B cell (primary cell): ENCODE measurements at places on chromosomes 5 and 9. TPM values are rescaled to one million over a fixed set of nuclear protein-coding genes. Genes with fewer than 3 reads are reported as not detected.

- DNase-seq = peak; percentile 38
Observed at GRCh38 chr5:173204185-173204979, 30.6 kb downstream of the NKX2-5 start.

- no peak for DNase-seq
Observed at GRCh38 chr9:79766091-79766490, 194.3 kb downstream of the TLE4 start.

GRCh38 chr9:94847486-94847885 lies 121.0 kb downstream of the AOPEP start:
- DNase-seq = no peak

SPATA31D4 gene
- not detected in 2 replicates for total RNA-seq

GRCh38 chr9:110846215-110846614 lies 177.6 kb downstream of the MUSK start:
- DNase-seq = no peak

DNA sequence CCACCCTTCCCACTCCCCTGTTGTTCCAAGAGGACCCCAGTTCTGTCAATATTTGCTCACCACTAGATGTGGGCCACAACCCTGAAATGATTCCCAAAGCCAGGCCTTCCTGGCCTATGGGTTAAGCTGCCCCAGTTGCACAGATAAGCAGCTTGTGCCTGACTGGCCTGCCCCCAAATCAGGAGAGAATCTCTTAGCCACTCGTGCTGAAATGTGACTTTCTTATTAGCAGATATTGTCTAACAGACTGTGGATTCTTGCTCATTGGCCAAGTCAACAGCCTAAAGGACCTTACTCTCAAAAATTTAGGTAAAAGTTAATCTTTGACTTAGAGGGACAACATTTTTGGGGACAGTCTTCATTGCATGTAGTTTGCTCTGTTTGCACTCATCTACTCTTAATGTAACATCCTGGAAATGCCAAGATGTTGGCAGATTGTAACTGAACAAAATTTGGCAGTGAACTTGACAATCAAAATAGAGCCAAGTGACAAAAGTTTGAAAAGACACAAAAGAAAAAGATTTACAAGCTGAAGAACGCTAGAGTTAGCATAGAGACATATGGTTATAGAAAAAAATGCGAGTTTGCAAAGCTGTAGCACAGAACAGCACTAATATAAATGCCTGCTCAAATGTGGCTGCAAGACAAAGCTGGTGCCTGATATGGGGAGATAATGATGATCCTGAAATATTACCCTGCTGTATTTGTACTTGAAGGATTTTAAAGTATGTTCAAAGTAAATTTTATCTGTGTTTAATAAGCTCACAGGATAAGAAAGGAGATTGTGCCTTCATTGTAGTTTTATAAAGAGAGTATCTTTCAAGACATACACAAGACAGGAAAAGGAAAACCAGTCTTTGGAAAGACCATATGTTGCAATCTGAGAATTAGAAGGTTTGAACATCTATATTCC lies 29.0 kb upstream of the FSD1L start:
- DNase-seq = no peak

- DNase-seq = no peak
Observed at GRCh38 chr9:94822273-94822672, 95.8 kb downstream of the AOPEP start.

DNA sequence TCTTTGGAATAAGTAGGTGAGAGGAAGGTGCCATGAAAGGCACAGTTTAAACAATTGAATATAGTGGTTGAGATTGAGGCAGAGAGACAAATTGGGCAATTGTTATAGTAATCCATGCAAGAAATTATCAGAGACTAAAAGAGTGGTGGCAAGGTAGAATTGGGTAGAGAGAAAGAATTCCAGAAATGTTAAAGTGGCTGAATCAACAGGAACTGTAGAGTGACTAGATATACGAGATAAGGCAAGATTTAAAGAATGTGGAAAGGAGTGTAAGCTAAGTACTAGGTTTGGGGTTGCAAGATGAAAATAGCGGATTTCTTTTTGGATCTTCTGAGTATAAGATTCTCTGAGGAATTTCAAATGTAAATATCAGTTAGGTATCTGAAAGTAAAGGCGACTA lies 285.2 kb downstream of the DMRTA1 start:
- no peak for DNase-seq

ATP6V0E1 gene
- 116 and 127 TPM in 2 replicates for total RNA-seq

TMOD1 gene
- 1.9 and 2.5 TPM in 2 replicates for total RNA-seq

GRCh38 chr9:124621371-124622328 lies 114.5 kb upstream of the NR5A1 start:
- no peak for DNase-seq

- no peak for DNase-seq
Observed at GRCh38 chr5:137336565-137337120, 162.5 kb downstream of the SPOCK1 start.

DNA sequence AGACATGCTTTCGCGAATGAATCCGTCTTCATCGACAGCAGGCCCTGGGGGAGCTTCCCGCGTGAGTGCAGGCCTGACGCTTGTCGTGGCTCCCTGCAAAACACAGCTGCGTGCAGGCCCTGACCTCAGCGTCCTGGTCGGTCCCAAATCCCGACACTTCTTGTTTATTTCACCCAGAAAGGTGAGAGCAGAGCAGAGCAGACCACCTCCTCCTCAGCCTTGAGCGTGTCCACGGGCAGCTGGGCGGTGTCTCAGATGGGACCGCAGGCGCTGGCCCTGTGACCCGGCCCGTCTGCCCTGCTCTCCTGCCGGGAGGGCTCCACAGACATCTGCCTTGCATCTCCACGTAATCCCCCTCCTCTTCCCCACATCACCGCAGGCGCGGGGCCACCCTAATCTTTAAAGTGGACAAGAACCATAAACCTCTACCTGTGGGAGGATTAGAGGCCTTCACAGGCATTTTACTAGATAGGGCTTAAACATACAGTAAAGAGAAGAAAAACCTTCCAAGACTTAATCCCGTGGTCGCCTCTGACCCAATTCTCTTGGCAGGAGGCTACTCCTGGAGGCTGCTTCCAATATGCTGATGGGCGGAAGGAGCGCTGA lies 7.5 kb upstream of the LHX3 start:
- DNase-seq = no peak

- peak; percentile 31 for DNase-seq
Observed at GRCh38 chr9:36006549-36007315, 30.0 kb upstream of the RECK start.

HK3 gene
- 0.12 and 0.30 TPM in 2 replicates for total RNA-seq

DNA sequence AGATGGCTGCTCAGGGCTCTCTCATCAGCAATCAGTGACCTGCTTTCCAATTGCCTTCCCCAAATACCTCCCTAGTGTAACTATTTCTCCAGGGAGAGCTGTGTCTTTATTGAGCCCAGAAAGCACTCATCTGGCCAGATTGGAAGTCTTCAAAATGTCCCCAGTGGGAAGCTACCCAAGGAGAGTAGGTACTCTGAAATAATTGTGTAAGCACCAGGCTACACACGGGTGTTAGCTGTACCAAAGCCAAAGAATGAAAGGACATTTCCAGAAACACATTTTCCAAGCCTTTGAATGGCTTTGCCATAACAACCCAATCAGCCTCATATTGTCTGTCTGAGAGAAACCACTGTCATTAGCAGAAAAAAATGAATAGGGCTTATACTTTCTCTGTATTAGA lies 318.8 kb downstream of the FAM170A start:
- no peak for DNase-seq

DNA sequence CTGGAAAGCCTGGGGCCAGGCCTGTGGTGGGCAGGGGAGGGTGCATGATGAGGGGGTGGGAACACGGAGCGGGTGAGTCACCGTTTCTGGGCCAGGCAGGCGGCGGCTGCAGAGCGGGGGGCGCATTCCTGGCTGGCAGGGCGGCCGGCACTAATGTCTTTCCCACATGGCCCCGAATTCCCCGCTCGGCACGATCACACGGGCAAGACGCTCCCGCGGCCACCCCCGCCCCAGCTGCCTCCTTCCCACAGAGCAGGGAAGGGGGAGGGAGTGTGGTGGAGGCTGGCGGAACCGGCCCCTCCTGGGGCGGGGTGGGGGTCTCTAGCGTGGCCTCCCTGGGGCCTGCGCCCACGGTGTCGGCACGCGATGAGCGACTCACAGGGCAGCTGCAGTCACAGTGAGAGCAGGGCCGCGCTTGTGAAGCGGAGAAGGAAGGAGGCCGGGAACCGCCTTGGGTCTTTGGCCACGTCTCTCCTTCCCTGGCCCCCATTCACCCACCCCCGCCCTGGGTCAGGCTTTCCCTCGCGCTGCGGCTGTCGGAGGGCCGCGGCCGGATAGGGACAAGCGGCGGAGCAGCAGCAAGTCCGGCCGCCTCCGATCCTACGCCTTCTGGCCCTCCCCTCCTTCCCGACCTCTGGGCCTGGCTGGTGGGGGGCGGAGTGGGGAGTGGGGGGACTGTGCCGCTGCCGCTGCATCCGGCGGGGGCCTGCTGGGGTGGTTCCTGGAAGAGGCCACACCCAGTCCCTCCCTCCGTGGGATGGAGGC lies 48.9 kb downstream of the CXXC5 start:
- peak; percentile 55 for DNase-seq

GRCh38 chr5:67808340-67808739 lies 407.2 kb upstream of the PIK3R1 start:
- DNase-seq = no peak

GRCh38 chr5:57157131-57157530 lies 16.7 kb upstream of the GPBP1 start:
- DNase-seq = no peak

LPAR1 gene
- not detected in 2 replicates for total RNA-seq

MAPK9 gene
- total RNA-seq = 39.7 and 40.4 TPM in 2 replicates

PCDHB10 gene
- not detected in 2 replicates for total RNA-seq

ARSI gene
- 0.10 TPM in 1 of 2 replicates, not detected in the other for total RNA-seq
